Forelimb muscle (tissue), 1 donor: ENCODE measurements at places on chromosomes 12 and 14. TPM values are rescaled to one million over a fixed set of nuclear protein-coding genes. Genes with fewer than 3 reads are reported as not detected.

Gene NPAS3
- 4.0 TPM for polyA plus RNA-seq

Gene LBHD2
- polyA plus RNA-seq: not detected

Gene KRT4
- not detected for polyA plus RNA-seq

Gene TMEM117
- polyA plus RNA-seq: 8.5 TPM

Gene RAD51AP1
- polyA plus RNA-seq: 9.6 TPM

Gene ASIC1
- 9.1 TPM for polyA plus RNA-seq

Gene TBK1
- polyA plus RNA-seq: 15.9 TPM

DNA sequence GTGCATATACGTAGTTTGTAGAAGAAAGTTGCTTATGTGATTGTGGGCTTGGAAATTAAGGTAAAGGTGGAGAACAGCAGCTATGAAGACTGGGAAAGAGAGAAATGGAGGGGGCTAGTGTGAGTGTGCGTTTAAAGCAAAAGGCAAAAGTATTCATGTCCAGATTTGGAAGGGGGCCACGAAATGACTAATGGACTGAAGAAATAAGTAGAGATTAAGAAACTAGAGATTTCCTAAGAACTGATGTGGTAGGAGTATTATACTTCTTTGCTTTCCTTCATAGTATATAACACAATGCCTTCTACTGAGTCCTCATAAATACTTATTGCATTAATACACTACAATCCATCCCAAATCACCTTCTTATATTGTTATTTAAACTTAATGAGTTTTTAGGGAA, 298.6 kb upstream of the NOVA1 start:
- no peak for DNase-seq

DNA sequence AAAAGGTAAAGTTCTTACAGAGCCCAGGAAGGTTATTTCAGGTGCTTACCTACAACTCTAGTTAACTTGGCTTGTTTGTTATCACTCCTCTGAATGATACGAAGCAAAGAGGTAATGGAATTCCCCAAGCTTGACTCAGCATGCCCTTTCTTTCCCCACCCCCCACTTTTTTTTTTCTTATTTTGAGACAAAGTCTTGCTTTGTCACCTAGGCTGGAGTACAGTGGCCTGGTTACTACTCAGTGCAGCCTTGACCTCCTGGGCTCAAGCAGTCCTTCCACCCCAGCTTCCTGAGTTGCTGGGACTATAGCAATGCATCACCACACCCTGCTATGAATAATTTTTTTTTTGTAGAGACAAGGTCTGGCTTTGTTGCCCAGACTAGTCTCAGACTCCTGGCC, 17.1 kb upstream of the YBX3 start:
- no peak for DNase-seq

DNA sequence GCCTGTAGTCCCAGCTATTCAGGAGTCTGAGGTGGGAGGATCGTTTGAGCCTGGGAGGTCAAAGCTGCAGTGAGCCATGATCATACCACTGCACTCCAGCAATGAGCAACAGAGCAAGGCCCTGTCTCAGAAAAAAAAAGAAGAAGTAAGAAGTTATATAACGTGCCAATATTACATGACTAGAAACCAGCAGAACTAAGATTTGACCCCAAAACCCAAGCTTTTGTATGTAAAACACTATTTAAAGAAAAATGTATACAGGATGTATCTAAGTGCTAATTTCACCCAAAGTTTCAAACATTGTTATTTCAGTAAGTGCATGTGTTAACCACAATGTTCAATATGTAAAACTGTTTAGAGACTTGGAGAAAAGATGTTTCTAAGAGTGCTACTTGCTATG, 94.7 kb downstream of the SLC5A8 start:
- DNase-seq: no peak

- no peak for DNase-seq
Measured at GRCh38 chr14:50533806-50534205, 1.4 kb upstream of the MAP4K5 start.

- DNase-seq: no peak
Measured at GRCh38 chr12:10140001-10140400, 10.0 kb upstream of the CLEC7A start.

DNA sequence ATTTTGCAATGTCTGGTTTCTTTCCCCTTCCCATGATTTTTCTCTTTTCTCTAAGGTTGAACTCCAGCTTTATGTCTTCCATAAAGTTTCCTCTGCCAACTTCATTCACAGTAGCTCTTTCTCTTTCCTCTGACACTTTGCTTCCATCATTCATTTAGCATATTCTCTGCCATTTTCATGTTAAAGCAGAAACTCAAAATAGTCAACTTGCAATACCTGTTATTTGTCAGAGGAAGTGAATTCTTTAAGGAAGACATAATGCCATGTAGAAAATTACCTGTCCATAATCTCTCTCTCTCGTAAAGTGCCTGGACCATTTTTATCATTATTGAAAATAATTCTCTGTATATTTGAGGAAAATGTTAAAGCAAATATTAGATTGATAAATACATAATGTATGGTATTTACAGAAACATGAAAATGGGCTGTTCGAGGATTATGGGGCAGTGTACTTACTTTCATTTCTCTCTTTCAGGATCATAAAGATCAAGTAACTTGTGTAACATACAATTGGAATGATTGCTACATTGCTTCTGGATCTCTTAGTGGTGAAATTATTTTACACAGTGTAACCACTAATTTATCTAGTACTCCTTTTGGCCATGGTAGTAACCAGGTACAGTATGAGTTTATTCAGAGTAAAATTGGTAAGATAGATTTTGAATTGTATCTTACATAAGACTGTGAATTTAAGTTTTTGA, 12.6 kb downstream of the NEDD1 start:
- DNase-seq: no peak

- DNase-seq: no peak
Measured at GRCh38 chr12:118290130-118290529, 82.6 kb downstream of the TAOK3 start.

DNA sequence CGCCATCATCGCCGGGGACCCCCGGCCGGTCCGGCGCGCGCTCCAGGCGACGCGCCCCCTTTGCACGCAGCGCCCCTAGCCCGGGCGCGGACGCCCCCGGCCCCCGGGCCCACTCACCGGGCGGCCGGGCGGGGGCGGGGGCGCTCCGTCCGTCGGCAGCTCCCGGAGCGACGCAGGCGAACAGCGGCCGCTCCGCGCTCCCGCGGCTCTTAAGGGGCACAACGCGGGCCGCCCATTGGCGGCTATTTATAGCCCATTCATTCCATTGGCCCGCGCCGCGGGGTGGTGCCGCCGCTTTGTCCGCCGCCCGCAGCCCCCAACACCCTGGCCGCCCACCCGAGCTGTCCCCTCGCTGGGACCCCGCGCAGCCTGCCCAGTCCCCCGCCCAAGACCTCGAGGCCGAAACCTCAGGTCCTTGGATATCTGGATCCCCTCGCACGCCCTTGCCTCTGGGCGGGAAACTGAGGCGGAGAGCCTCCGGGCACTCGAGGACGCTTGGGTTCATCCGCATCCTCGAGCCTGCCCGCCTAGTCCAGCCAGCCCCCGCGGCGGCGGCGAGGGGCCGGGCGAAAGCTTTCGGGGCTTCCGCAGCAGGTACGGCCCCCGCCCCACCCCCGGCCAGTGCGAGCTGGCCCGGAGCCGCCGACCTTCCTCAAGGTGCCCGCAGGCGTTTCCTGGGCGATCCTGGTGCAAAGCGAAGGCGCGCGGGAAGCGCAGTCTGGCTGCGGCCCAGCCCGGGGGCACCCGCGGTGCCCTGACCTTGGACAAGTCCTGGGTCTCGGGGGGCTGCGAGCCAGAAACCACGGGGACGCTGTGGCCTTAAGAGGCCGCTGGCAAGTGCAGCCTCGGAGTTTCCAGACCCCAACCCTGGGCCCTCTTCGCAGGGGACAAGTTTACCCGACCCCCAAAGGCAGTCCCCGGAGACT, at the start of gene CKB:
CKB (minus strand) TSS at position 182 of the 926 bp plus-strand sequence. CDS start 337 bp downstream, outside the sequence.
- no peak for DNase-seq

DNA sequence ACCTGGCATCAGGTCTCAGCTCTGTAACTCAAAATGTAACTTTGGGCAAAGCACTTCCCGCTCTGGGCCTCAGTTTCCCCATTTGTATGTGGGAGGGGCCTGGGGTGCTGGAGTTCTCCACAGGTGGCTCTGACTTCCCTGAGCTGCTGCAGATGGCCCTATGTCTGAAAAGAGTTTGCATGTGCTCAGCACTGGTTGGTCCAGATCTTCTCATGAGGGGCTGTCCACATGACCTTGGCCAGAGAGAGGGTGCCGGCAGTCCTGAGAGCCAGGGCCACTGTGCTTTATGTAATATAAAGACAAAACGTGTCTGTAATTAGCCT, 7.2 kb upstream of the CACNA2D4 start:
- no peak for DNase-seq

GRCh38 chr12:97300891-97301290, 161.7 kb upstream of the RMST start:
- DNase-seq: no peak

GRCh38 chr12:50317203-50317602, 33.9 kb upstream of the LIMA1 start:
- no peak for DNase-seq

- DNase-seq: no peak
Measured at GRCh38 chr14:21185491-21185890, 29.6 kb upstream of the OR5AU1 start.
